Ascending aorta (tissue), 2 donors: ENCODE measurements at places on chromosomes 1 and 21.

GRCh38 chr1:47002211-47002610 is 21.3 kb upstream of the CYP4X1 start:
- H3K4me1 ChIP-seq, result no peaks in the 10 kb centered on the region
- no peaks in the 10 kb centered on the region for H3K36me3 ChIP-seq
- no peaks in the 10 kb centered on the region for H3K27me3 ChIP-seq
- H3K27ac ChIP-seq, result no peak overlapping the region
- no peak overlapping the region for H3K4me3 ChIP-seq

DNA sequence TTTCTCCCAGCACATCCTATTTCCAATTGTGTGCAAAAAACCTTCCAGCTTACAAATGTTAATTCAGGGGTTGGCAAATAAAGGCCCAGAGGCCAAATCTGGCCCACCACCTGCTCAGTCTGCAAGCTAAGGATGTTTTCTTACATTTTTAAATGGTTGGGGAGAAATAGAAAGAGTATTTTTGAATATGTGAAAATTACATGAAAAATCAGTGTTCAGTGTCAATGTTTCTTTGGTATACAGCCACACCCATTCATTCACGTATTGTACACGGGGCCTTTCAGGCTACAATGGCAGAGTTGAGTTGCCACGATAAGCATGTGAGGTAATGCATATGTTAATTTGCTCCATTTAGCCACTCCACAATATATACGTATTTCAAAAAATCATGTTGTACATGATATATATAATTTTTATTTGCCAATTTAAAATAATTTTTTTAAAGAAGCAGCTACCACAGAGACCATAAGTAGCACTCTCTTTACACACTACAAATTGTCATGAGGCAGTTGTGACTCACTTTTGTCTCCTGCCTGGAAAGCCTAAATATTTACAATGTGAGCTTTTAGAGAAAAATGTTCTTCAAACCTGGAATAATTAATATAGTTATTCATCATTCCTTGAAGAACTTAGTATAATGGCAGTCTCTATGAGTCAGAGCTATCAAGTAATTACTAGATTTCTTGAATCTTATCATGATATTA is 189.6 kb downstream of the SMYD3 start:
- no peaks in the 10 kb centered on the region for H3K36me3 ChIP-seq
- H3K4me3 ChIP-seq, result no peak overlapping the region
- no peak for DNase-seq
- H3K27ac ChIP-seq, result no peak overlapping the region
- H3K4me1 ChIP-seq, result no peaks in the 10 kb centered on the region
- H3K27me3 ChIP-seq, result no peaks in the 10 kb centered on the region

DNA sequence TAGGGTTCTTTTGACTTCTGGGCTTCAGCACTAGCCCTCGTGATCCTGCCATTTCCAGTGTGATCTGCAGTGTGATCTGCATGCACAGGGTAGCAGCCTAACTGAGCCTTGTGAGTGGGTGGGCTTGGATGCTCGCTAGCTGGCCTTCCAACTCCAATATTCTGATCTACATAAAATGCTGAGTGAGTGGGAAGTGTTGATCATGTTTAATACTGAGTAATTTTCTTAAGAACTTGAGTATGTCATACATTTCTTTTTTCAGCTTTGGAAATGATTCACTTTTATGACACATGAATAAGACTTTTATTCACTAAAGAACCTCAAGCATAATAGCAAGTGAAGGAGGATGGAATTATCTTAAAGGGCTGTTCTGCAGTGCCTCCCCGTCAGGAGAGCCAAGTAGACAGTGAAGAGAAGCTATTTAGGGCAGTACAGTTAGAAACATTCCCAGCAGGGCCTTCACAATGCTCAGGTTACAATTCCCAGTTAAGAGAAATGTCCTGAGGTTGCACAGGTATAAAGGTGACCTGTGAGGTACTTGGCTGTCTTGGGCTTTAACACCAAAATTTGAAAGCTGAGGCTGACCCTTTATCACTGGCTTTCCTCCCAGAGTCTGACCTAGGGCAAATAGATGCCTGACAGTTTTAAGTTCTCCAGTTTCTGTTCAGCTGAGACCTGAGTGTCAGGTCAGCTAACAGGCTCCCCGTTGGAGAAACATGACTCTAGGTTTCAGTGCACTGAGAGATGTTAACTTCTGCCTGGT is 29.1 kb upstream of the LRRC8C start:
- no peaks in the 10 kb centered on the region for H3K36me3 ChIP-seq
- no peaks in the 10 kb centered on the region for H3K4me1 ChIP-seq
- no peak overlapping the region for H3K4me3 ChIP-seq
- no peak overlapping the region for H3K27ac ChIP-seq
- DNase-seq, result no peak

DNA sequence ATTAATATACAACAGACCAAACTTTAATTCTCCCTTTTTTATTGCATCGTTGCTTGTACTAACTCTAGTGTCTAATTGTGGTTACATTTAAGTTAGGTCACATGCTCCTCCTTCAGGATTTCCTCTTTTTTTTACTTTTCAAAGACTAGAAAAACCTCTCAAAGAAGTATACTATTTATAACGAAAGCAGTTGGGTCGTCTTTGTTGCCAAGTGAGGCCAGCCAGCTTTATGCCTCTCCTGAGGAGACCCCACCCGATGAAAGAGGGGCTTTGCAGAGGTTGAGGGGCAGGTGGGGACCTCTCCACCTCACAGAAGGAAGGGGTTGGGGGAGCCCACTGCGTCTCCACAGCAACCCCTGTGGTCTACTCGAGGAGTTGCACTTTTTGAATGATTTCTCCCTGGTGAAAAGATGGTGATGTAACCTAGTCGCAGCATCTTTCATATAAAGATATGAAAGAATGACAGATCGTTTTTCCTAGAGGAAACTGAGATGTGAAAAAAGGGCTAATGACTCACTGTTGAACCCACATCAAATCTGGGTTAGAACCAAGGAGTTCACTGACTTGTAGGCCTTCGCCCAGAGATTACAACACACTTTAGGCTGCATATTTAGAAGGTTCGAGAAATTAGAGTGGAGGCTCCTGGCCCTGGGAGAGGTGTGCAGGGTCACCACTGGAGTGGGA is 6.4 kb downstream of the TGFB2 start:
- DNase-seq, result peak; percentile 73
- H3K27ac ChIP-seq, result peak overlapping the region; percentile 89
- H3K4me3 ChIP-seq, result peak overlapping the region; percentile 21
- H3K36me3 ChIP-seq, result no peaks in the 10 kb centered on the region
- H3K27me3 ChIP-seq, result no peaks in the 10 kb centered on the region
- H3K4me1 ChIP-seq, result no peaks in the 10 kb centered on the region

DNA sequence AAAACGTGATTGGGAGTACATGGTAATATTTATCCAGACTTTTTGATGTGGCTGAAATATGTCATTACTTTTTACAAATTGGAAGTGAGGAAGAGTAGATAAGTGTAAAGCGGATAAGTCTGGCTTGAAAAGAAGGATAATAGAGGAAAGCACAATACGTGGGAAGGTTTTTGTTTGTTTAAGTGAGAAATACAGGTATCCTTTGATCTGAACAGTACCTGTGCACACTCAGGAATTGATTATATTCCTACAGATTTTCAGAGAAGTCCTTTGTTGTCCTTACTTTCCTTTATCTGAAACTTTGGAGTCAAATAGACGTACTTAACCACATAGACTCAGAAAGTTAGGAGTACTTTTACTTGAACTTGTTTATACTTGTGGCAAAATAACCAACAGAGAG is 20.2 kb downstream of the CCDC18 start:
- no peaks in the 10 kb centered on the region for H3K27me3 ChIP-seq
- H3K4me1 ChIP-seq, result no peaks in the 10 kb centered on the region
- no peak overlapping the region for H3K27ac ChIP-seq
- no peak for DNase-seq

GRCh38 chr1:7613851-7614205 is 157.3 kb upstream of the VAMP3 start:
- H3K36me3 ChIP-seq, result no peaks in the 10 kb centered on the region
- no peaks in the 10 kb centered on the region for H3K4me1 ChIP-seq
- no peak overlapping the region for H3K27ac ChIP-seq
- H3K27me3 ChIP-seq, result no peaks in the 10 kb centered on the region
- DNase-seq, result no peak

- no peak for DNase-seq
- H3K27me3 ChIP-seq, result no peaks in the 10 kb centered on the region
- no peak overlapping the region for H3K27ac ChIP-seq
Measured at GRCh38 chr1:231027136-231027925, 12.7 kb downstream of the FAM89A start.

GRCh38 chr1:216559359-216559758 is 136.1 kb upstream of the USH2A start:
- no peak for DNase-seq
- H3K4me3 ChIP-seq, result no peak overlapping the region
- no peaks in the 10 kb centered on the region for H3K36me3 ChIP-seq
- no peaks in the 10 kb centered on the region for H3K4me1 ChIP-seq

DNA sequence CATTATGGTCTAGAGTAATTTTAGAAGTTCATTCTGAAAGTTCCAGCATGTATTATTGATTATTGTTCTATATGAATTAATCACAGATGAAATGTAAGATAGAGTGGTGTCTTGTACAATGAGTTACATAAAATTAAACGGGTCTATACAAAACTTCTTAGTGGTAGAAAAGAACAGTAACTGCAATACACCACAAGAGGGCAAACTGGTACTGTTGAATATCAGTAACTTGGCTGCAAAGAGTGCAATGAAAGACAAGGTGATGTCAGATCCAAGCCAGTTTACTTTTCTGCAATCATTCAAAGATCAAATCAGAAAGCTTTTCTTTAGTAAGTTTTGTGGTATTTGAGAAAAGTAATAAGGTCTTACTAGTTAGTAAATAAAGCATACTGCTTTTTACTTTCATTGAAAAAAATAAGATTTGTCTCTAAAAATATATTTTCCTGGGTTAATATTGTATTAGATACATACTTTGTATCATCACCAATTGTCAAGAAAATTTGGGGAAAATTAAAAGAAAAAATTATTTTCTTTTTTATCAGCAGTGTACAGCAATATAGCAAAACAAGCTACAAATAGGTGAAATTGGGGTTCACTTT is 66.4 kb upstream of the BTG3 start:
- H3K4me1 ChIP-seq, result no peaks in the 10 kb centered on the region
- H3K36me3 ChIP-seq, result no peaks in the 10 kb centered on the region
- H3K27me3 ChIP-seq, result no peaks in the 10 kb centered on the region

DNA sequence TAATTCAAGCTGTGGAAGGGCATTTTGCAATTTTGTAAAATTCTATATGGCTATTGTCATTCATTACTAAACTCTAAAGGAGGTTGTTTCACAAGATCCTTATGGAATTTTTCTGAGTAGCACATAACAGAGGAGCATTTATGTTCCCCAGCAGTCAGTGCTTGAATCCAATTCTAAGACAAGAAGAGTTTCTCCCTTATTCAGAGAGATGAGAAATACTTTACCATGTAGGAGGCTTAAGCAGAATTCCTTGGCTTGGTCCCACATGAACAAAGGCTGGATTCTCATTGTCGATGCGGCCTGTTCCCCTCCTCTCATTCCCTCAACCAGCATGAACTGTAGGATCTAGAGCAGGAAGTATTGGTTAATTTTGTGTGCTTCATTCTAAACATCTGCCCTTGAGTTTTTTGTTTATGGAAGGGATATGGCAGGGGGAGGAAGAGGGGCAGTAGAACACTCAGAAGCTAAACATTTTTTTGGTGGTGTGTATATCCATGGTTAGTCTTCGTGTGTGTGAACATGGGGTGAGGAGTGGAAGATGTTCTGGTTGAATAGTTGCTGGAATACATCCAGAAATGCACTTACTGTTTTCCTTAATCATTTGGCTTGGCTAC is 74.3 kb downstream of the LAMC1 start:
- H3K4me1 ChIP-seq, result peaks cover 25% of the 10 kb centered on the region
- no peaks in the 10 kb centered on the region for H3K27me3 ChIP-seq
- H3K36me3 ChIP-seq, result no peaks in the 10 kb centered on the region
- no peak for DNase-seq
- peak overlapping the region; percentile 30 for H3K27ac ChIP-seq

DNA sequence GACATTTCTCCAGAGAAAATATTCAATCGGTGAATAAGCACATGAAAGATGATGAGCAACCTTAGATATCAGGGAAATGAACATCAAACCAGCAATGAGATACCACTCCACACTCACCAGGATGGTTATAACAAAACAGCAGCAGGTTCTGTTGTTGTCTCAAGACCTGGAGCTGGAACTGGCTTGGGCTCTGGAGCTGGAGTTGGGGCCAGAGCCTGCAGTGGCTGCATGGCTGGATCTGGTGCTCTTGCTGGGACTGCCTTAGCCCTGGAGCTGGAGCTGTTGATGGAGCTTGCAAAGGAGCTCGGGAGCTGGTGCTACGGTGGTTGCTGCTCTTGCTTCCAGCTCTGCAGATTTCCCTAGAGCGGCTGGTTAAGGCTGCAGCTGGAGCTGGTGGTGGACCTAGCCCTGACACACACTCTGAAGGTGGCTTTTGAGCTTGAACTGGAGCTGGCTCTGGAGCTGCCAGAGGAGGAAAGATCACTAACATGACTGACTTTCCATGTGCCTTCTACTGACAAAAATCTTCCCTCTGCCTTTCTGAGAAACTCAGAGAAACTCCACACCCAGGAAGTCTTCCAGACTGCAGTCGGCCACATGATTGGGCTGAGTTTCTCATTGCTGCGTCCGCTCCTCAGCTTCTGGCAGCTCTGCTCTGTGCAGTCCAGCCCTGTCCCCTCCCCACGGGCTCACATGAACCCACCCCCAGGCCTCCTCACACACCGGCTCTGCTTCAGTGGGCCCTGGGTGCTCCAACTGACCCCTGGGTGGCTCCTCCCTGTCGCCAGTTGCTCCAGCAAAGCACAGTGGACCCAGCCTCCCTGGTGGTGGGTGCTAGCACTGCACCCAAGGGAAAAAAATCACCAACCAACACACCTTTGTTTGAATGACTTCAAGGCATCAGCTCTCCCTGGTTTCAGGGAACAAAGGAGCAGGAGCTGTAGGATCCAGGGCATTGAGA is 139.1 kb upstream of the FMN2 start:
- no peaks in the 10 kb centered on the region for H3K4me1 ChIP-seq
- H3K4me3 ChIP-seq, result no peak overlapping the region
- H3K36me3 ChIP-seq, result no peaks in the 10 kb centered on the region
- DNase-seq, result no peak

DNA sequence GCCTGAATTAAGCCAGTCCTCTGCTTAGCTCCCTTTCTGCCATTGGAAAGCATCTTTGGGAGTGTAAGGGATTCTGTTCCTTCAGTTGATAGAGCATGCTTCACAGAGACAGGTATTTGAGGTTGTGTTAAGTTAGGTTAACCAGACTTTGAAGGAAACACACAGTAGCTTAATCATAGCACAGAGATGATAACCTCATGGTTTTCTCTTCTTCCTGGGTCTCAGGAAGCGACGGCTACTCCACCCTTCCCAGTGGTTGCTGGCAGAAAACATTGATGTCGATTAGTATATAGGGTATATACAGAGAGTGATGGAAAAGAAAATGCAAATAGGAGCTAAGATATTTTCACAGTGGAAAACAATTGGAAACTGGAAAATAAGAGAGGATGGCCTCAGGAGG is 42.0 kb downstream of the S1PR1 start:
- DNase-seq, result no peak
- H3K27me3 ChIP-seq, result no peaks in the 10 kb centered on the region
- no peaks in the 10 kb centered on the region for H3K36me3 ChIP-seq
- H3K27ac ChIP-seq, result no peak overlapping the region
- no peaks in the 10 kb centered on the region for H3K4me1 ChIP-seq
- no peak overlapping the region for H3K4me3 ChIP-seq
